ENCODE measurements at places on chromosomes 2 and 18. TPM values are rescaled to one million over a fixed set of nuclear protein-coding genes. Genes with fewer than 3 reads are reported as not detected.

Gene CNDP1
- total RNA-seq = not detected

Gene KYNU
- 0.25 TPM for total RNA-seq

Gene NOL4
- not detected for total RNA-seq

Gene PLCD4
- 4.0 TPM for total RNA-seq

Gene ITGB6
- not detected for total RNA-seq

Gene PELI1
- total RNA-seq = 6.4 TPM

Gene GKN2
- total RNA-seq = not detected

Gene PAX3
- 0.69 TPM for total RNA-seq

Gene C2orf78
- not detected for total RNA-seq

Gene FAP
- 21.8 TPM for total RNA-seq

Gene ASPRV1
- total RNA-seq = 0.78 TPM

Gene CRYGD
- total RNA-seq = not detected

Gene CDH2
- total RNA-seq = 12.4 TPM

Gene PASK
- total RNA-seq = 1.8 TPM

Gene C18orf32
- 18.0 TPM for total RNA-seq

Gene PLA2R1
- 20.8 TPM for total RNA-seq

Gene SPHKAP
- total RNA-seq = 0.05 TPM

Gene LINC00305
- total RNA-seq = not detected

Gene TNFRSF11A
- 0.29 TPM for total RNA-seq

Gene NLRC4
- not detected for total RNA-seq

Gene CHRND
- not detected for total RNA-seq

Gene UPP2
- total RNA-seq = not detected

Gene LRP2
- total RNA-seq = not detected

Gene PMAIP1
- 1.5 TPM for total RNA-seq

Gene DNAJC5G
- not detected for total RNA-seq

Gene ELOA2
- not detected for total RNA-seq

Gene TGFA
- not detected for total RNA-seq

Gene SAG
- not detected for total RNA-seq

Gene DPP10
- total RNA-seq = not detected

Gene TPO
- not detected for total RNA-seq

Gene UGT1A10
- not detected for total RNA-seq

Gene L3MBTL4
- total RNA-seq = not detected

Gene HOXD13
- not detected for total RNA-seq

Gene CD8A
- not detected for total RNA-seq

Gene POTEJ
- not detected for total RNA-seq

Gene FECH
- total RNA-seq = 53.4 TPM

Gene SLC30A3
- 0.06 TPM for total RNA-seq

Gene DSC2
- not detected for total RNA-seq

Gene CCDC150
- not detected for total RNA-seq

Gene DSG3
- total RNA-seq = not detected
